ENCODE measurements at places on chromosomes 4 and X.

- DNase-seq, result no peak
These were observed 2.4 kb upstream of the SLIT2 start for GRCh38 chr4:20249333-20249732.

- DNase-seq, result peak; percentile 37
These were observed 27.8 kb upstream of the PSAPL1 start for GRCh38 chr4:7462509-7462971.

DNA sequence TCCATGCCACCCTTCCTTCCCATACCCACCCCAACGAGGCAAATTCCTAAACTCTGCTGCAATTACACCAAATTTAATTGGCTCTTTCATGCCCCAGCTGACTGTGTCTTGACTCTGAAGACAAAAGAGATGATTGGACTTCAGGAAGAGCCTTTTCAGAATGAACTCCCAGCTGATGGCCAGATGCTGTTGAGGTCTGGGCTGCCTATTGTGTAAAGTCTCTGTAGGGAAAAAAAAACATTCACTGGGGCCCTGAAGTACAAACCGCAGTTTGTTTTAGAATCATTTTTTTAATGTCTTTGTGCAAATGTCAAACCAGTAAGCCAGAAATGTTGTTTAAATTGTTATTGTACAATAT is 174.8 kb downstream of the HHIP start:
- no peak for DNase-seq

GRCh38 chrX:9355739-9356138 is 109.1 kb upstream of the TBL1X start:
- no peak for DNase-seq

GRCh38 chr4:7649411-7649740 is 214.6 kb upstream of the PSAPL1 start:
- DNase-seq, result no peak

GRCh38 chr4:123974386-123975149 is 578.0 kb downstream of the SPRY1 start:
- DNase-seq, result no peak

GRCh38 chr4:153081006-153081580 is 123.2 kb upstream of the TRIM2 start:
- DNase-seq, result no peak

DNA sequence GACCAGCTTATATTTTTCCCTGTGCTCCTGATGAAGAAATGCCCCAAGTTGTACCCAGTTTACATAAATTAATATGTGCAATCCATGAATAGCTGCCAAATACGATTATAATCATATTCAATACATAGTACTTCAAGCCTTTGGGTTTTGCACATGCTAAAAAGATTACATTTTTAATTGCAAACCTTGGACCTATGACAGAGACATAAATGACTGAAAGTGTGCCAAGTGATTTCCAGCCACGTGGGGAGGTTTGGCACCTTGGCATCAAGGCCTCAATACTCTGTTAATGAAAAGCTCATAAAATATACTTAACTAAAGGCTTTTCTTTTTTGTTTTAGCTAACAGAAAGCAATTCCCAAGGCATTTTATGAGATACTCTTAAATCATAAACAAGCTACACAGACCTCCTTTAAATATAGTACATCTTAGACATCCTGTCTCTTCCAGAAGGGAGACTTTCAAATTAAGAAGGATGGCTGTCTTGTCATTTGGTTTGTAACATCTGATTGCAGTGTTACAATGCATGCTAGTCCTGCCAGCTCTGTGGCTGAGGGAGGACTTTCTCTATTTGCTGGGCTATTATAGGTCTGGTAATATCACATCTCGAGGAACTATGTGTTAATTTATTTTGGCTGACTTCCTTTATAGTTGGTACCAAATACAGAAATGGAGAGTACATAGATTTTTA is 404.1 kb downstream of the AFF2 start:
- no peak for DNase-seq

DNA sequence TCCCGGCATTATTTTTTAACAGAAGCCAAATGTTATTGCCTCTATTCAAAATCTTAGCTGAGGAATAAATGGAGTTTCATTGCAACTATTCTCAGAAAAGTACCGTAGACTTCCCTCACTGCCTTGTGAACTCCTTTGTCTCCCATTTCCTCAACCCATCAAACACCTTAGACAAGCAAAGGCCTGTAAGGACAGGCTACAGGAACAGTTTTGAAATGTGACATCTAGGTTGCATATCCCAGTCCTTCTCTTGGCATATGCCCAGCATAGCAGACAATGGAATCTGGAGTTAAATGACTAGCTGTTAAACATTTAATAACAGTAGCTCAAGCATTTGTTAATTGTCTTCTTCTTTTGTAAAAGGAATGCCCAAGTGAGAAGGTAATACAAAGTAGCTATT is 1371.7 kb downstream of the STIM2 start:
- no peak for DNase-seq

DNA sequence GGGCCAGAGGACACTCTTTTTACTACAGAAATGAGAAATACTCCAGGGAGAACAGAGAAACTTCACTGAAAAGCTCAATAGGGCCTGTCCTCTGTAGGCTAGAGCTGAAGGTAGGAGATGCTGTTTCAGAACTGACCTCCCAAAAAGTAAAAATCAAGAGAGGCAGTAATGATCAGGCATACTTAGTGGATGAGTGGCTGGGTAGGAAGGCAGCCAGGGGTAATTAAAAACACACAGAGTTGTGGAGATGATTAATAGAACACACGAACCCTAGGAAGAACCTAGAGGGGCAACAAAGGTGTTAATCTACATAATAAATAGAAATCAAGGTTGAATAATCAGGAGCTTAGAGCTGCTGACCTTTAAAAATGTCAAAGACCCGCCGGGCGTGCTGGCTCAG is 582.4 kb upstream of the ADGRL3 start:
- DNase-seq, result no peak

DNA sequence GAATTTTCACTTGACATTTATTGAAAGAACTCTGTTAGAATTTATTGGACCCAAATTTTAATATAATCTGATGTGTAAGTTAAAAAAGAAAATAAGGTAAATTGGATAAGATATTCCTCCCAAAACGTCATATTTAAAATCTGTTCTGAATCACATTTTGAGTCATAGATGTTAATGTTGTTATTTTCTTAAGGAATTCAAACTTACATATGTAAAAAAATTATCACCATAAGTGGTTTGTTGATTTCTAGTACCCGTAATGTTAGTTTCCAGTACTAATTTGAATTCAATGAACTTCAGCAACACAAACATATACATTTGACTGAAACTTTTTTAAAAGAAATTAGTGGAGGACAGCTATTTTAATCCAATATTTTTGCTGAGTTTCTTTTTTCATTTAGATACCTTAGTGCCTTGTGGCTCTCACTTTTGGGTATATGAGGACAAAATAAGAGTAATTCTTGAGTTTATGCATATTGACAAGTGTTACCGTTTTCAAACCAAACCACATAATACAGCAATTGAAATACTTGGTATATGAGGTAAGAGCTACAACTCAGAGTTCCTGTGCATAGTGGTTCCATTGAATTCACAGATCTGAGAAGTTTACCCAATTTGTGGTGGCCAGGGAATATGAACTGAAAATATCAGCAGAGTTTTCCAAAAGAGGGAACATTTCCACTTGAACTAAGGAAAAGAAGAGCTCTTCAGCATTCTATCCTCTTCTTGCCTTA is 71.8 kb downstream of the C4orf46 start:
- DNase-seq, result no peak

DNA sequence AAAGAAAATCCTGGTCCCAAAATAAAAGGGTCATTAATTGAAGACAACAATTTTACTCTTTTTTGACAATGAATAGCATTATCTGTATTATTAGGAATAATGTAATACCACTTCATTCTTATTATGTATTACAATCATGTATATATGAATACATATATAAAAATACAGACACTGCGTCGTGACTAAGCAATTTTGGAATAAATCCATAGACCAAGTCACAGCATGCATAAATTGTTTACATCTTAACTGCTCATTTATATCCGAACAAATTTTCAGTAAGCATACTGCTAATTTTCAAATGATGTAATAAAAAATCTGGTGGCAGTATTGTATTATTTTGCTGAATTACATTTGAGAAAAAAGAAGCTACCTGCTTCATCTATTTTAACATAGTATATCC is 321.6 kb upstream of the PITX2 start:
- no peak for DNase-seq

GRCh38 chr4:1169691-1170096 is 2.7 kb downstream of the SPON2 start:
- DNase-seq, result no peak

DNA sequence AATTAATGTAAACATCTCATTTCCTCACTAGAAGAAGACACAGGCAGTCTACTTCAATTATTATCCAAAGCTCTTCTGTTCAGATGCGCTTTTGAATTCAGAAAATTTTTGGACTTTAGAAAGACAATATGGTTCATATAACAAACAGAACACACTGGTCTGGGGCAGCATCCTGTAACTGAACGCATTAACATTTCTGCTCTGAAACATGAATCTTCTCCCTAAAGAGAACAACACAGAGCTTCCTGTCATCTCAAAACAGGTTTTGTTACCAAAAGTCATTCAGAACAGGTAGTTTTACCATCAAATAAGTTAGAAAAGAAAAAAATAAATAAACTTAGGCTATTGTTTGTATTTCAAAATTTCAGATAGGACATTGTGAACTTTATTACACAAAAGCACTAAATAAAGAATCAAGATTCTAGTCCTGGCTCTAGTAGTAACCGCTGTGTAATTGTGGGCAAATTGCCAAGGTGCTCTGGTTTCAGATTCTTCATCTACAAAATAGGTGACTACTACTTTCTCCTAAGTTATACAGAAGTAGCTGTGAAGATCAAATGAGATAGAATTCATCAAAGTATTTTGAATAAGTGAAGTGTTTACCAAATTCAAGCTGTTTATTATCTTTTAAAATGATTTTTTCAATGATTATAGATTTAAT is 252.3 kb upstream of the RASGEF1B start:
- DNase-seq, result no peak

DNA sequence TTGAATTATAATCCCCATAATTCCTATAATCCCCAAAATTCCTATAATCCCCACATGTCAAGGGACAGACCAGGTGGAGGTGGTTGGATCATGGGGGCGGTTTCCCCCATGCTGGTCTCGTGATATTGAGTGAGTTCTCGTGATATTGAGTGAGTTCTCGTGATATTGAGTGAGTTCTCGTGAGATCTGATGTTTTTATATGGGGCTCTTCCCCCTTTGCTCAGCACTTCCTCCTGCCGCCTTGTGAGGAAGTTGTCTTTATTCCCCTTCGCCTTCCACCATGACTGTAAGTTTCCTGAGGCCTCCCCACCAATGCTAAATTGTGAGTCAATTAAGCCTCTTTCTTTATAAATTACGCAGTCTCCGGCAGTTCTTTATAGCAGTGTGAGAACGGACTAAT is 36.6 kb upstream of the GPR78 start:
- DNase-seq, result no peak

DNA sequence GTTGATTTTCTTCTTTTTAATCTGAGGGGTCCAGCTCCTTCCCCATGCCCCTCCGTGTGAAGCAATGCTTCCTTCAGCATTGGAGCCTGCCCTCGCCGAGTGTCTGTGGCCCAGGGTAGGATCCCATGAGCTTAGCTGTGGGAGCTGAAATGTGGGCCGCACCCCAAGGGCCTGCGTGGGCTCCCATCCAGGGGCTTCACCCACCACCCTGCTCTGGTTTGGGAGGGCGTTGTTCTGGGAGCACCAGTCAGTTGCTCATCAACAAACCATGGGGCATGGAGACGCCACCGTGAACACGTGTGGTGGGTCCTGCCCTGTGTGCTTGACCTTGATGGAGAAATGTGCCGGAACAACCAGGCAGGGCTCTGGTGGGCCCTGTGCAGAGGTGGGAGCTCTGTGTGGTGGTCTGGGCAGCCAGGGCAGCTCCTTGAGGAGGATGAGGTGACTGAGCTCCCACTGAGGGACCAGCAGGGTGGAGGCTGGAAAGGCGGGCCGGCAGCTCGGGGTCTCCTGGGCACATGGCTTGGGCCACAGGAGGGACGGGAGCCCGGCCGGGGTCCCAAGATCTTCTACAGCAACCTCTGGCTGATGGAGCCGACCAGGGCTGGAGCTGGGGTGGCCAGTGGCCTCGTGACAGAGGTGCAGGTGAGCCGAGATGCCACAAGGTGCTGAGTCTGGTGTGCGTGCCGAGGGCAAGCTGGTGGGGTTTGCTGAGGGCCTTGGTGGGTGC is 39.6 kb upstream of the NKX1-1 start:
- no peak for DNase-seq

- no peak for DNase-seq
These were observed 99.0 kb upstream of the SPANXC start for GRCh38 chrX:141341341-141341740.

DNA sequence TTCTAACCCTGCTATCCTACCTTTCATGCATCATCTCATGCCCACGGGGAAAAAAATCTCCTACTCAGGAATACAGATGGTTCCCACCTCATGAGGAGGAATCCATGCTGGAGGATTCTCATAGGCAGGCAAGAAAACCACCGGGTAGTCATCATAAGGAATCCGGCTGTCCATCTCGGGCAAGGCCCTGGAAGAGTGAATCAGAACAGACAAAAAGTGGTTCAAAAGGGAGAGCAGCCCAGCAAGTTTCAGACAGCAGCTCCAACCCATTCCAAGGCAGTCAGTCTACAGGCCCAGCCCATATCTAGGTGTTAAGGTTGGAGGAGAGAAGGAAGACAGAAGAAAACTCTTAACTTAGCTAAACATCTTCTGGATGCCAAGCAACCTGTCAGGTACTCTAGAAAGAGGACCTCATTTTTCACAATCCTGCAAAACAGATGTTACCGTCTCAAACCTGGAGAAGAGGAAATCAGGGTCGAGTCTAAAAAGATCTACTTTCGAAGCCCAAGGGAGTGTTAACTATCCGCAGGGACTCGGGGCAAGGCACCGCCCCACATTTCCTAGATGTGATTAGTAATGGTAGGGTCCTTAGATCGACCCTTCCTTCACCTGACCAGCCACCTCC is 447 bp downstream of the PDZD11 start:
- no peak for DNase-seq

GRCh38 chr4:183831683-183832082 is 73.4 kb upstream of the STOX2 start:
- no peak for DNase-seq

DNA sequence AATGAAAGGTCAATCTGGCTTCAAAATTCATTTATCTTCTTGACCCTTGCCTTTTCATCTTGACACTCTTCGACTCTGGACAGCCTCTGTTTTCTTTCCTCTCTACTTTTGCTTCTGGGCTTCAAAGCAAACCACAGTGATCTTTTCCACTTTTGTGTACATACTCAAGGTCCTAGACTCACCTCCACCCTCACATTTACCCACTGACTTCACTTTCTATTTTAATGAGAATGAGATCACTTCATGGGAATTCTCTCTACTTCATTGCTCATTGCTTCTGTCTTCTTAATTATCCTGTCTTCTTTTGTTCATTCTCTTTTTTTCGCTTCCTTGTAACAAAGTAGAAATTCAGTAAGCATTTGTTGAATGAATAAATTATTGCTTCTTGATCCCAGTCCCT is 330.1 kb upstream of the HAND2 start:
- no peak for DNase-seq

GRCh38 chr4:29278585-29278984 is 1441.6 kb upstream of the PCDH7 start:
- no peak for DNase-seq

- no peak for DNase-seq
These were observed 18.3 kb upstream of the NUP54 start for GRCh38 chr4:76166480-76166879.

- DNase-seq, result no peak
These were observed 375.2 kb downstream of the MAGEE1 start for GRCh38 chrX:76802708-76803107.

- DNase-seq, result no peak
These were observed 274.6 kb downstream of the RPA4 start for GRCh38 chrX:97158269-97158668.

GRCh38 chr4:52643785-52644244 is 15.3 kb downstream of the USP46 start:
- DNase-seq, result peak; percentile 36

GRCh38 chr4:30760551-30760950 is 40.4 kb downstream of the PCDH7 start:
- no peak for DNase-seq

Data from occipital lobe (tissue), 3 donors.